ENCODE measurements at places on chromosomes 1 and 21. TPM values are rescaled to one million over a fixed set of nuclear protein-coding genes. Genes with fewer than 3 reads are reported as not detected.

The OR2M3 gene
- total RNA-seq = not detected

The RLF gene
- total RNA-seq = 24.5 TPM

The DNTTIP2 gene
- 33.2 TPM for total RNA-seq

The LCE2A gene
- total RNA-seq = not detected

The MAP3K21 gene
- 1.4 TPM for total RNA-seq

The PDPN gene
- total RNA-seq = 65.0 TPM

The RNU5D-1 gene
- not detected for total RNA-seq

The FCRL1 gene
- not detected for total RNA-seq

The RASAL2 gene
- 35.4 TPM for total RNA-seq

The CYP2J2 gene
- total RNA-seq = not detected

The NBPF4 gene
- not detected for total RNA-seq

The FMO3 gene
- total RNA-seq = 0.37 TPM

The MPL gene
- total RNA-seq = not detected

The TSNAX gene
- total RNA-seq = 38.0 TPM

The MATN1 gene
- 0.17 TPM for total RNA-seq

The SF3B4 gene
- total RNA-seq = 16.3 TPM

The REG4 gene
- not detected for total RNA-seq

The TPTE gene
- total RNA-seq = not detected

The HAO2 gene
- not detected for total RNA-seq

The NBPF26 gene
- total RNA-seq = 8.3 TPM

The TP73 gene
- not detected for total RNA-seq

The PLA2G5 gene
- not detected for total RNA-seq
